ENCODE measurements at places on chromosomes 11 and 22. TPM values are rescaled to one million over a fixed set of nuclear protein-coding genes. Genes with fewer than 3 reads are reported as not detected.

The GAL3ST3 gene
- 10.8 TPM for total RNA-seq

The IFITM10 gene
- total RNA-seq: 1.0 TPM

The SLC6A5 gene
- total RNA-seq: not detected

The SCGB1D2 gene
- total RNA-seq: not detected

The HEPACAM gene
- 0.38 TPM for total RNA-seq

The DEPDC7 gene
- total RNA-seq: 1.1 TPM

The DAGLA gene
- 5.5 TPM for total RNA-seq

The NXPE2 gene
- total RNA-seq: 0.21 TPM

The LBHD1 gene
- total RNA-seq: 3.4 TPM

The CENPM gene
- total RNA-seq: 1.8 TPM

The SCN4B gene
- total RNA-seq: 2.6 TPM

The GPHA2 gene
- total RNA-seq: not detected

The DDIAS gene
- 0.42 TPM for total RNA-seq
